ENCODE measurements at places on chromosomes 11 and 22. TPM values are rescaled to one million over a fixed set of nuclear protein-coding genes. Genes with fewer than 3 reads are reported as not detected.

MMP12 gene
- total RNA-seq = 0.80 TPM

HBG2 gene
- not detected for total RNA-seq

TPCN2 gene
- total RNA-seq = 15.6 TPM

TSGA10IP gene
- total RNA-seq = not detected

LRRC55 gene
- total RNA-seq = not detected

APOA4 gene
- not detected for total RNA-seq

C22orf23 gene
- 0.05 TPM for total RNA-seq

MFNG gene
- 2.6 TPM for total RNA-seq

C11orf58 gene
- 227 TPM for total RNA-seq

EXPH5 gene
- total RNA-seq = 6.7 TPM

Measured in renal cortical epithelial cell (primary cell).